Cardiac fibroblast (primary cell): ENCODE measurements at places on chromosomes 7 and 10.

- peak; percentile 26 for DNase-seq
Measured at GRCh38 chr7:101823096-101823495, 5.7 kb downstream of the CUX1 start.

DNA sequence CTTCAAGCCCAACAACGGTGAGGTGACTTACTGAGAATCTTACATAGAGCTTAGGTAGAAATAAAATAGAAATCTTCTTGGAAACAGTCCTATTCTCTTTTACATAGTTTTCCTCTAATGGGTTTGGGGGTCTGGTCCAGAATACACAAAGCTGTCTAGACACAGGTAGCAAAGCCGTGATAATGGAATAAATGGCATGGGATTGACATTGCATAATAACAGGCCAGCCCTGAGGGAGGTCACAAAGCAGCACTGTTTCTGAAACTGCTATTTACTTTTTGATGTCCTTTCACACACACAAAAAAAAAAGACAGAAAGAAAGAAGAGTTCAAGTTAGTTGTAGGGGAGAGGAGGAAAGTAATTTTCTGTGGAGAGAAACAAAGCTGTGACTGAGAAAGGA, 364.8 kb upstream of the SORCS1 start:
- no peak for DNase-seq

- DNase-seq: no peak
Measured at GRCh38 chr10:62514079-62514693, 140.0 kb downstream of the ZNF365 start.

DNA sequence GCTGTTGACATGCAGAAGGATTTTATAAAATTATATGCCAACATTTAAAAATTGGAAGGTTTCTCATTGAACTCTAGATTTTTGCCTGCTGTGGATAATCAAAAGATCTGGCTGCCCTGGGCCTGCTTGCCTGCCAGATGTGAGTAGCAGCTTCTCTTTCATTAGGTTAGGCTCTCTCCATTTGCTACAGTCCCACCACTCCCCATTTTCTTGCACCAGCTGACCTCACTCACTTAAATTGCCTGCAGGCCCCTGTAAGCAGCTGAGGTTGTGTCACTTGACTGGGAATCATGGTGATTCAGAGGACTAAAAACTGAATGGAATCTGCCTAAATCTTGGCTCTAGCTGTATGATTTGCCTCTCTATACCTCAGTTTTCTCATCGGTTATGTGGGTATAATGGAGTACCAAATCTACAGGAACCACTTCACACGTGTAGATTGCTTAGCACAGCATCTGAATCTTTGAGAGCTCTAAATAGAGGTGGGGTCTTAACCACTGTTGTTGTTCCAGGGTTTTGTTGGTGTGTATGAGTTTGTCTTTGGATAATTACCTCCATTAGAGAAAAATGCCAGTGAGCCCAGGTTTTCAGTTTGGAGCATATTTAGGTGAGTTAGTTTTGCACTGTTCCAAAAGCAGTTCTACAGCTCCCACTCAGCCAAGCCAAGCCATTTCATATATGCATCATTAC, 18.6 kb upstream of the RAPGEF5 start:
- DNase-seq: no peak

GRCh38 chr7:7761974-7762779, 43.8 kb upstream of the RPA3 start:
- DNase-seq: peak; percentile 74

DNA sequence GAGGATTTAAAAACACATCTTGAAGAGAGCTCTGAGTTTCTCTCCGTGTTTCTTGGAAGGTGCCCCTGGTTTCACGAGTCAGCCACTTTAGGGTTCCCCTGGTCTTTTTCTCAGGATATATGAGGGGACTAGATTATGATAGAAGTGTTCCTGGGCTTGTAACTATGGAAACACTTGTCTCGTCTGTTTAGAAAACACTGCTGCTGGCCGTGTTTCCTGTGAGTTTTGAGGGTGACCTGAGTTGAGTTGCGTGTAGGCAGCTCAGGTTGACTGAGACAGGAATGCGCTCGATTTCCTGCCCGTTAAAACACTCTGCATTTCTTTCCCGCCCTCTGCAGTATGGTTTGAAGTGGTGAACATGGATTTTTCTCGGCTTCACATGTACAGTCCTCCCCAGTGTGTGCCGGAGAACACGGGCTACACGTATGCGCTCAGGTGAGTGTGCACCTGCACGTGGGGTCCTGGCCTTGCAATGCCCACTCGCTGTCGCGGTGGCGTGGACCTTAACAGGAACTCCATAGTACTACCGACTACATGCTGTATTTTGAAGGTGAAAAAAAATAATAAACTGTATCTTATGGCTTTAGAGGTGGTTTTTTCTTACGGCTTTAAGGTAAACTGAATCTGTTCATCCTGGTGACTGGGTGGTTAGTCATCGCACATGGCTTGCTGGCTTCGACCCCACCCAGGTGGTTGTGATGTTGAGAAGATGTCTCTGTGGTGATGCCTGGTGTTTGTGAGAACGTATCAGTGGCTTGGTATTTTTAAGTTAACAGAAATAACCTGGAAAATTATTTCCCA, at the start of gene SUN1:
TSS of gene SUN1 (plus strand) at position 310 of the 801 bp plus-strand sequence. CDS start at position 359, 49 bp downstream.
- DNase-seq: peak; percentile 84

- DNase-seq: no peak
Measured at GRCh38 chr7:7569615-7570014, 2.9 kb downstream of the MIOS start.

- no peak for DNase-seq
Measured at GRCh38 chr10:60257767-60258428, 131.8 kb downstream of the ANK3 start.

GRCh38 chr10:112132435-112132834, 51.1 kb downstream of the GPAM start:
- DNase-seq: no peak

DNA sequence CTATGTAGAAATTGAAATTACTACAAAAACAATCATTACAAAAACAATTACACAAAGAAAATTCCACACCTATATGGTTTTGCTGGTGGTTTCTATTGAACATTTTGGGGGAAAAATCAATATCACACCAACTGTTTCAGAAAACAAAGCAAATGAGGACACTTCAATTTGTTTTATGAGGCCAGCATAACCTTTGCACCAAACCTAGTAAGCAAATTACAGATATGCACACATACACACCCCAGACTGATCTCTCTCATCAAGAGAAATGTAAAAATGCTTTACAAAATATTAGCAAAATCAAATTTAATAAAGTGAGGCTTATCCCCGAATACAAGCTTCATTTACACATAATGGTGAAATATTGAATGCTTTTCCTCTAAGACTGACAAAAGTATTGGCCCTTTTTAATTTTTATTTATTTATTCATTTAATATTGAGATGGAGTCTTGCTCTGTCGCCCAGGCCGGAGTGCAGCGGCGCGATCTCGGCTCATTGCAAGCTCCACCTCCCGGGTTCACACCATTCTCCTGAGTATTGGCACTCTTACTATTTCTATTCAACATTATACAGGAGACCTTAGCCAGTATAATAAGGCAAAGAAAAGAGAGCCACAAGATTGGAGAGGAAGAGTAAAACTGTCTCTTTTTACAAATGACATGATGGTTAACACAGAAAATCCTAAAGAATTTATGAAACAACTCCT, 13.6 kb upstream of the ANK3 start:
- no peak for DNase-seq

GRCh38 chr10:131435760-131436457, 124.4 kb upstream of the TCERG1L start:
- no peak for DNase-seq

DNA sequence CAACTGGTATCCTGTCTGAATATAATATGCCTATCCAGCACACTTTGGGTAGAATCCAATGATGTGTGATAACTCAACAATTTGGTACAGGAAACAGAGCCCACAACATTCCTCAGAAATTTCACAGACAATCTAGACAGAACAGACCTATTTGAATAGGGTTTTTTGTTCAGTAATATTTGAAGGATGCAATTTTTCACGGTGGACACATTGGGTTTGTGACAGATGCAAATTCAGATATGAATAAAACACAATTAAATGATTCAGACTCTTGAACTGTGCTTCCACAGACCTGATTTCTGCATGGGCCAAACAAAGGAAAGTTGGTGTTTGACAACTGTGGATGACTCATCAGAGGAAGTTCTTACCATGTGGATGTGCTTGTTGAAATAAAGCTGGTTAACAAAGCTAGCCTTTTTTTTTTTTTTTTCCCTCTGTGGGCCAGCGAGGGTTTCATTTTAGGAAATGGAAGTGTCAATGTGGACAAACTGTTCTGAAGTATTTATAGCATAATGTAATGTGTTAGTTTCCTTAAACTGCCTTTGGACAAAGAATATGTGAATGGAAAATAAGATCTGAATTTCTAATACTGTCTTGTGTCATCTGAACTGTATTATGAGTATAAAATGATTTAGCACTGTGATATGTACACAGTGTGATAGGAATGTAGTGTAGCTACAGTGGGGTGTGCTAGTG, 43.2 kb upstream of the FAM133B start:
- DNase-seq: peak; percentile 96

- DNase-seq: peak; percentile 84
Measured at GRCh38 chr10:103612462-103613365, 119.2 kb downstream of the NEURL1 start.

DNA sequence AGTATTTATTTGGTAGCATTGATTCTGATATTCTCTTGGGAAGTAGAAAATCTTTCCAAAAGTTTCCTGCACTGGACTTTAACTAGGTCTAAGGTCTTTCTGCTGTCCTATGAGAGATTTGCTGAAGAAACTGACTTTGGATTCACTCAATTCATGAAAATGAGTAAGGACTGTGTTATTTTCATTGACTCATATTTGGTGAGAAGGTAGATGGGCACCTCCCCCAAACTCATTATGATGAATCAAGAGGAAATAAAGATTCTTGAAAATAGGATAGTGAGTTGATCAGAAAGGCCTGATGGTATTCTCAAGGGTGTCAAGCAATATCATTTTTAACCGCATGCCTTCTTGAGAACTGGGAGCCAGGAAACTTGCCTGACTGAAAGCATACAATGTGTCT, 110.3 kb downstream of the RNF133 start:
- DNase-seq: peak; percentile 80

DNA sequence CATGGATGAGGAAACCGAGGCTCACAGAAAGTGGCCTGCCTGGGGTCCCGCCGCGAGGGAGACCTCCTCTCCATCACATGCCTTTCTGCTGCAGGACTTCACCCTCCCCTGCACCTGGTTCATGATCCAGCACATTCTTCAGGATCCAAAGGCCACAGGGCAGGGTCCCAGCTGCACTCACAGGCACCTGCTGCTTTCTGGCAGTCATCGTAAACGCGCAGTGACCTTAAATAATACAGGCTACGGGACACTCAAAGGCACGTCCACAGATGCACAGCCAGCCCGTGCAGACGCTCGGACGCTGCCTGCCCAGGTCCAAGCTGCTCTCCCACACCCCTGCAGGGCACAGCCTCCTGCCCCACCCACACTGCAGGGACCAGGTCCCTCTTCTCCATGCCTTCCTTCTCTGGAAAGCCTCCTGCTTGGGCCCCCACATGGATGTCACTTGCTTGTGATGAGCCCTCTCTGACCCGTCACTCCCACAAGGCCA, 49.9 kb downstream of the CALML3 start:
- no peak for DNase-seq

GRCh38 chr7:111873326-111873646, 311.0 kb upstream of the IMMP2L start:
- DNase-seq: no peak

GRCh38 chr10:6578251-6578771, 1.8 kb downstream of the PRKCQ start:
- no peak for DNase-seq

- no peak for DNase-seq
Measured at GRCh38 chr10:109089779-109090178, 833.5 kb downstream of the XPNPEP1 start.

DNA sequence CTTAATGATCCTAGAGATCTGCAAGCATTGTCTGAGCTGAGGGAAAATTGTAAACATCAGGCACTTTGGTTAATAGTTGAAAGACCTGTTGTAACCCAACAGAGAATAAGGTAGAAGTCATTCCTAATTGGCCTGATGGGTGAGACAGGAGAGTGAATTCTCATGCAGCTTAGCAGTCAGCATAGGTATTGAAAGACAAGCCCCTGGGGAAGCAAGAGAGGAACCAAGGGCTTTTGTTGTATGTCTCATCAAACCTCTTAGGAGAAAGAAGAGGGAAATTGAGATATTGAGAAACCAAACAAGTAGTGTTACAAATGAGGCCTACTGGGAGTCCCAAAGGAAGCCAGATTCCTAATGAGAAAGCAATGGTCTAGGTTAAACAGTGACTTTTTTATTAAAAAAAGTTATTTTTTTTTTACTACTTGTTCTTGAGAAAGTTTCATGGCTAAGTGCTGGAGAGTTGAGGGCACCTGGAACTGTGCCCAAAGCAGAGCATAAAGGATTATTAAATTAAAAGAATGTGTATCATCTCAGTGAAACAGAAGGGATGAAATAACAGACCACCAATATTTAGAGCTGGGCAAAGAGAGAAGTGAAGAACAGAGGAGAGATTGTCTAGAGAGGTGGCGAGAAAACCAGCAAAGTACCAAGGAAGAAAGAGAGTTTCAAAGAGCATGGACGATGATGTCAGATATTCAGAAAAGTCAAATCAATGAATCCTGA, 168.9 kb downstream of the CDK14 start:
- no peak for DNase-seq

DNA sequence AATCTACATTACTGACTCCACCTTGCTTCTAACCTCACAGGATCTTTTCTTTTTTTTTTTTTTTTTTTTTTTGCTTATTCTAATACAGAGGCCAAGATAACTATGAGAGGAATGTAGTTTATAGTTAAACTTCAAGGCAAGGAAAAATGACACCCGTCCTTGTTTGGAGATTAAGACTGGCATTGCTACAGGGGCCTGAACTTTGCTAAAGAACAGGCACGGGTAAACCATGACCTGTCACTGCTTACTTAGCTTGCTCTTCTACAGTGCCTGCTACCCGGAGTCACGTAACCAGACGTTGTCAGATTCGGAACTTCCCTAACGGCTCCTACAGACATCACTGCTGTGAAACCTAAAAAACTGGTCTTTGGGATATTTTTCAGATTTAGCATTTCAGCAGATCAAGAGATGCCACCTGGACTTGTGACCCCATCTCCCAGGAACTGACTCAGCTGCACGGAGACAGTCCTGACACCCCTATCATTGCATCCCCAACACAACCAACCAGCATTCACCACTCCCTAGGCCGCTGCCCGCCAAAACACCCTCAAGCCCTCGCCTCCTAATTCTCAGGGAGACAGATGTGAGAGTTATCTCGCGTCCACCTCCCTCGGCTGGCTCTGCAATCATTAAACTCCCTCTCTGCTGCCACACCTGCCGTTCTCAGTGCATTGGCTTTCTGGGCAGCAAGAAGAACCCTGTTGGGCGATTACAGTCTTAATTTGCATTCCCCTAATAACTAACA, 27.5 kb downstream of the MAD1L1 start:
- DNase-seq: no peak

GRCh38 chr10:91539930-91540329, 92.9 kb downstream of the PPP1R3C start:
- no peak for DNase-seq

GRCh38 chr7:129091484-129092002, 36.6 kb upstream of the TNPO3 start:
- peak; percentile 67 for DNase-seq

GRCh38 chr10:20415684-20416083, 481.4 kb downstream of the NEBL start:
- no peak for DNase-seq

- DNase-seq: no peak
Measured at GRCh38 chr10:104657457-104657856, 16.4 kb downstream of the SORCS3 start.

- peak; percentile 59 for DNase-seq
Measured at GRCh38 chr10:60828489-60828852, 50.2 kb downstream of the CDK1 start.
